ENCODE measurements at places on chromosomes 7 and 10.
A peak's percentile ranks its signal among the peaks of the same experiment; 100 is the strongest.

GRCh38 chr7:101177644-101178043 lies 2.4 kb downstream of the NAT16 start:
- no peak for DNase-seq

DNA sequence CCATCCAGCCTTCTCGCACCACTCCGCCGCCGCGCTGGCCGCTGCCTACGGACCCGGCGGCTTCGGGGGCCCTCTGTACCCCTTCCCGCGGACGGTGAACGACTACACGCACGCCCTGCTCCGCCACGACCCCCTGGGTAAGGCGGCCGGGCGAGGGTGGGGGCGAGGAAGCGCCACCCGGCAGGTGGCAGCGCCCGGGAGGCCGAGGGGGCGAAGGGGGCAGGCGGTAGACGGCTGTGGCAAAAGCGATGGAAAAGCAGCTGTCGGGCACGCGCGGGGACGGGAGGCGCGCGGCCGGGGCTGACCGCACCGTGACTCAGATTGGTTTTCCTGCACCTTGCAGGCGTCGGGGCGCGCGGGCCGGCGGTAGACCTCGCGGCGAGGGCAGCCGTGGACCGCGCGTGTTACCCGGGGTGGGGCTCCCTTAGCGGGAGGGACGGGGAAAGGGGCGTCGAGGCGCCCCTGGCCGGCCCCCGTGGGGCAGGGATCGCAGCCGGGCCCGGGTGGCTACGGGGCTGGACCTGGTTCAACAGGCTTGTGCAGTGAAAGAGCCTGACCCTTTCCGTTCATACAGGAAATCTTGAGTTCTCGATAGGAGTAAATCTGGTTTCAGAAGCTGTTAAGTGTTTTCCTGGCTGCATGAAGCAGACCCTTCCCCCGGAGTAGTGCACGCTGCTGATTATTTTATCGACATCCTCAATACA lies 608 bp downstream of the HHEX start:
- DNase-seq, result peak; percentile 38

DNA sequence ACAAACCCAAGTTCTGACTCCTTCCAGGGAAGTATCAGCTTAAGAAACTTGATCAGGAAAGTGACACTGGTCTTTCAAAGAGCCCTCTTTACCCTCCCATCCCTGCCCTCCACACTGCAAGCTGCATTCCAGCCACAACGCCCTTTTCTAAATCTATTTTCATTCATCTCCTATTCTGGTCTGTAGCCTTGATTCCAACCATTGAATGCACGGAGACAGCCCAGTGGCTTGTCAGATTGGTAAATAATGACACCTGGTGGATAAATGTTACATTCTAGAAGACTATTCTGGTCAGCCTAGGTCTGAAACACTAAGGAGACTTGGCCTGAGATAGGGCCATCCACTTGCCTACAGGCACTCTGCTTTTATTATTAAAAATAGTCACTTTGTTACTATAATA lies 20.9 kb downstream of the MORN4 start:
- DNase-seq, result no peak

GRCh38 chr10:24488631-24489030 lies 235.1 kb downstream of the ARHGAP21 start:
- DNase-seq, result no peak

- no peak for DNase-seq
These were observed 43.3 kb upstream of the SLC26A3 start for GRCh38 chr7:107846324-107846723.

- DNase-seq, result no peak
These were observed 743 bp upstream of the ZCCHC24 start for GRCh38 chr10:79445977-79446757.

DNA sequence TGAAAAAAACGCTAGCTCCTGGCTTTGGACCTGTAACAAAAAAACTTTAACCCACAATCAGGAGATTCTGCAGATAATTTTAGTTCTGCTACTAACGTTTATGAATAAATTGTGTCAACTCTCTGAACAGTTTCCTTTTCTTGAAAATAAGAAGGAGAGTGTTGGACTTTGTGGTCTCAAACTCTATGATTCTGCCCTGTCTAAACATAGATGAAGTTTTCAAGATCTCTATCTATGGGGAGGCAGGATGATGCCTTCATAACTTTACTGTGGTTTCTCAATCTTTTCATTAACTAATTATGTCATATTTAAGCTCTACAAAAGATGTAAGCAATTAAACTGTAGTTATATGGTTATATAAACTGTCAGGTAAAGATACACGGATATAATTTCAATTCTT lies 162.0 kb downstream of the REEP3 start:
- no peak for DNase-seq

- no peak for DNase-seq
These were observed 26.5 kb upstream of the TMEM248 start for GRCh38 chr7:66894463-66895080.

DNA sequence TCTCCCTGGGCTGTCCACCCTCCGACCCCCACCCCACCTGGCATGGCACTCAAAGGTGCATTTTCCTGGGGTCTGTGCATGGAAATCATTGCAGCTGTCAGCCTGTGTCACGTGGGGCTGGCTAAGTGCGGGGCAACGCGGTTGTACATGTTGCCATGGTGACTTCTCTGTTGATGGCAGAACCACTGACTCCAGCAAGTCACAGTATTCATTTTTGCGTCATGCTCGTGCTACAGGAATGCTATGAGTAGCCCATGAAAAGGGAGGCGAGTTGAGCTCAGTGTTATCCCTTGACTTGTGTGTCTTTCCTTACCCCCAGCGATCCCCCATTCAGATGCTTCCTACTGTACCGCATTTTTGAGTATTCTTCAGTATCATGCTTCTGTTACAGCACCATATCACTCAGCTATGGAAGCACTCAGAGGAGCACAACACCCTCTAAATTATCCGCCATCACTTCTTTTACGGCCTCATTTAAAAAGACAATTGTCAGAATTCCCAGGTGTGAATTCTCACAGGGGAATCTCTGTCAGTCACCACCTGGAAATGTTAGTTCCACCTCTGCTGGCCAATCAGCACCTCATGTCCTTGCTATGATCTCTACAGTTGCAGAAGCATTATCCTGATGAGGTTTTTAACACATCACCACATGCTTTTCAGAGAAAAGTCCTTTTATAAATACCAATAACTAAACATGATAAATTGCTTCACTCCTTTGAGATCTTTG lies 194.4 kb upstream of the C7orf33 start:
- DNase-seq, result no peak

DNA sequence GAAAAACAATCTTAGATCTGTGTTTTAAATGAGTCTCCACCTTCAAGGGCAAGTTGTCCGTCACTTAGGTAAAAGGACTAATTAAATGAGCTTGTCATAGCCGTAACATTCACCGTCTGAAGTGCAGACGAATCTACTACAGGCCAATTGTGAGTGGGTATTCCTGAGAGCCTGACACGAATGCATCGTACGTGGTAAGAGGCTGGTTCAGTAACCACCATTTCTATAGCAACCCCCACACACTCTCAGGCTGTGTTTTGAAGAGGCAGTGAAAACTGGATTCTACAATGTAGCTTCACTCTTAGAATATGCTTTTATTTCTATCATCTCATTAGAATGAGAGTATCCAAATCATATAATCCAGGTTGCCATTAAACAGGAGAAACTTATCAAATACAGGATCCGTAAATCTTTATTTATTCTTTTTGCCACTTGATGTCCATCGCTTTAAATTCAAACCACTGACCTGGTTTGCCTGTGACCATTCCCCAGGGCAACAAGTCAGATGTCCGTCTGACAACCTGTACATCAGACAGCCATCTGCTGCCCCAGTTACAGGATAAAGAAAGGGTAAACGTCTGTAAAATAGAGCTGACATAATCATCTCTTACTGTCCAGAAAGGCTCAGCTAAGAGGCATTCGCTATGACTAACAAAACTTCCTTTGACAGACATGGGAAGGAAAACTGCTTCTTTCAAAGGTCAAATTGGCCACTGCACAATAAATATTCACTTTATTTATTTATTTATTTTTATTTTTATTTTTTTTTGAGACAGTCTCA lies 70.3 kb upstream of the NMT2 start:
- DNase-seq, result no peak

- no peak for DNase-seq
These were observed 559 bp upstream of the FKBP14 start for GRCh38 chr7:30027065-30027456.

- no peak for DNase-seq
These were observed 192.6 kb upstream of the CCDC6 start for GRCh38 chr10:60098677-60099601.

DNA sequence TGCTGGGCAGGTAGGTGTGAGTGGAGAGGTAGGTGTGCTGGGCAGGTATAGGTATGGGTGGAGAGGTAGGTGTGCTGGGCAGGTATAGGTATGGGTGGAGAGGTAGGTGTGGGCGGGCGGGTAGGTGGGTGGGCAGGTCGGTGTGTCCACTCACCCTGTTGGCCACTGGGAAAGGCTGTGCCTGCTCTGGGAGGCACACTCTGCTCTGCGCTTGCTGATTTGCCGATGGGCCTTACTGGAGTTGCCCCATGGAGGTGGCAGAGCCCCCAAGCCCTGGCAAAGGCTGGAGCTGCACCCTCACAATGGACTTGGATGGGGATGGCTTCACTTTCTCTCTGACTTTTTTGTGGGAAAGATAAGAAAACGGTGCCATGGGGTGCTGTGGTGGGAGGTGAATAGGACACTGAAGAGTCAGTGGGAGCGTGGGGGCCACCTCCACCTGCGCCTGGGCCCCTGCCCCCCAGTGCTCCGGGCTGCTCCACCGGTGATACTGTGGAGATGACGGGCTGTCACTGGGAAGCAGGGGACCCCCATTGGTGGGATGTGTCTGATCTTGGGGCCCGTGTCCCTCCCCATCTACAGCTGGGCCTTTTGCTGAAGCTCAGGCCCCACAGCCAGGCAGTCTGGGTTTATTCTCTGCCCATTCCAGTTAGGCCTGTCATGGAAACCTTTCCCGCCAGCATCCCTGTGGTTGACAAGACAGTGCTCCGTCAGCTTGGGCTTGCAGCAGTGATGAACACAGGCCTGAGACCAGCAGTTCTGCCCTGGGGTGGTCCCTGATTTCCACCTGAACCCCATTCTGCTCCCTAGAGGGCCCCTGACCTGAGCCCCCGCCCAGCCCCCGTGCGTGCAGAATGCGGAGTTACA lies 75.0 kb downstream of the NKX6-2 start:
- DNase-seq, result no peak

GRCh38 chr10:132588301-132589013 lies 50.9 kb downstream of the INPP5A start:
- no peak for DNase-seq

- no peak for DNase-seq
These were observed 28.7 kb upstream of the ACSL5 start for GRCh38 chr10:112345202-112345601.

- DNase-seq, result no peak
These were observed 88.0 kb upstream of the SVIL start for GRCh38 chr10:29722777-29723176.

- DNase-seq, result no peak
These were observed 814.6 kb downstream of the LRMDA start for GRCh38 chr10:76245951-76246495.

DNA sequence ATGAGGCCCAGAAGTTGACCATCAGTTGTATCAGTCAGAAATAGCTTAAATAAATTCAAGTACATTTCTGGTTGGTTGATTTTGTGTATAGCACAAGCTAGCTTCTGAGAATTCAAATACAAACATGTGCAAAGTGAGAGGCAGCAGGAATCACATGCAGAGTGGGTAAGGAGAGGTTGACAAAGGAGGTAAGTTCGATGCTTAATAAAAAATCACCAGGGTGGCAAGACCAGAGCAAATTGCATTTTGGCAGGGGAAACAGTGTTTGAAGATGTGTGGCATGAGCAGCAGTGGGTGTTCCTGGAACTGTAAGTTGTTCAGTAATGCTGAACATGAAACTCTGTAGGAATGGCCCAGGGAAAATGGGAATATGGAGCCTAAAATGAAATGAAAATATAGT lies 52.6 kb downstream of the GNAI1 start:
- DNase-seq, result no peak

DNA sequence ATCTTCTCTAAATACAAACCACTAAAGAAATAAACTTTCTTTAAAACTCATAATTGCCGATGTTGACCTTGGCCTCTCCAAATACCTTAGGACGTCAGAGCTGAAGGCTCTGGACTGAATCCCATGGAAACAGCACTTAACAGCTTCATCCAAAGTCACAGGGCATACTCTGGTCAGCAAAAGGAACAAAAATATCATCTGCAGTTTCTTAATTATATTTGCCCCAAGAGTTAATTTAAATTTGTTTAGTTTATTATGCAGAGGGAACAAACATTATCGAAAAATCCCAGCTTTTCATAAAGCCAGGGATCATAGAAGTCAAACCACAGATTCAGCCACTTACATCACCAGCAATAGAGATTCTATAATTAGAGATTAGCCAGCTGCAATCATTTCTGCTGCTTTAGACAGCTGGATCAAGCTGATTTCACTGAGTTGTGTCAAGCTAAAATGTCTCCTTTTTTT lies 20.5 kb upstream of the FAM13C start:
- no peak for DNase-seq

Measured in stimulated activated CD4-positive, alpha-beta T cell treated with anti-CD3 and anti-CD28 coated beads, TNF-alpha, amount 100 ng/mL, for 1 hour (primary cell).